ENCODE measurements at places on chromosomes 6 and 20.
A peak's percentile ranks its signal among the peaks of the same experiment; 100 is the strongest.

DNA sequence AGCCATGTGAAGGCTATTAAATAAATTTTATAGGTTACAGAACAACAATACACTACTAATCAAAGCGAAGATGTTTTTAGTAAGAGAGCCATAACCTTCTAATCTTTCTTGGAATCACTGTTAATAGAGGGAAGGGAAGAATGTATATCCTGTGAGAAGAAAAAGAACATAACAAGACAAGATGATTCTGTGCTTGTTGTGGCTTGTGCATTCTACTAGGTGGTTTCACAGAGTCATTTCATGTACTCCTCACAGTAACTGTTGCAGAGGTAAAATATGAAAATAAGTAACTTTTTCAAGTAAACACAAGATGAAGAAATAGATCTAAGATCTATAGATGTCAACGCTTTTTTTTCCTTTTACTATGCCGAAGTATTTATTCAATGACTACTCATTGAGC lies 116.9 kb upstream of the FAM83B start:
- no peak for DNase-seq

GRCh38 chr6:63634630-63635029 lies 972 bp upstream of the PHF3 start:
- no peak for DNase-seq

DNA sequence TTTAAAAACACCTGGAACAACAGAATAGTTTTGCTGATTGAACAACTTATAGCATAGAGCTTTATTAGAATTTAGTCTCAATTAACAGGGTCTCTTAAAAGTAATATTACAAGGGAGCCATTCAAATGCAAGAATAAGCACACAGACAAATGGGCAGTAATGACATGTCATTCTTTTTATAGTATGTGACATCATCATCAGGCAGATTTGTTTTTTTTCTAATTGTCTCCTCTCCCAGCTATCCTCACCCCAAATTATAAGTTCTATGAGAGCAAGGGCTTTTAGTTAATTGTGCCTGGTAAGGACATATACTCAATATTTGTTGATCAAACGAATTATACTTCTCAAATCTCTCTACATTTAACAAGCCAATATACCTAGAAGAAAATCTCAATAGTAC lies 11.0 kb downstream of the PGM3 start:
- no peak for DNase-seq

DNA sequence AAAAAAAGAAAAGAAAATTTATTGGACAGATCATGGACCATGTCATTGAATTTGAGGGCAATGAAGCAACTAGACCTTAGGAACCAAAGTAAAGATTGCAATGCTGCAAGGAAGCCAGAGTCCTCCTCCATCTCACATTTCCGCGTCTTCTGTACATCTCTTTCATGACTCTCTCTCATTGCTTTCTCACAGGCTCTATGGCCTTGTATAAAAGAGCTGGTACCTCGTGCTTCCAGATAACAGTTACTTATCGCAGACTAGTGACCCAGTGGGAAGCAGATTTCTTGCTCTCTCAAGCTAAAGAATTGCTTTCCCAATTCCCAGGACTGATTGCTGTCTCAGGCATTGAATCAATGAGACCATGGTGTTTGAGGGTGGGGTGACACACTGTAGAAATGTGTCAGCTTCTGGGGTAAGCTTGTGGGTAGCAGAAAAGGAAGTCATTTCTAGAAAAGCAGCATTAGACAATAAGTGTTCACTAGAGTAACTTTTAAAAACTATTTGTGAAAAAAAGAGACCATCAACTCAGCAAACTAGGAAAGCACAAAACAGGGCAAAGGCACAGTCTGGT lies 635.3 kb downstream of the UTRN start:
- DNase-seq: no peak

GRCh38 chr6:155014670-155015300 lies 19.7 kb downstream of the TIAM2 start:
- DNase-seq: no peak

- no peak for DNase-seq
These were observed 115.2 kb upstream of the GLP1R start for GRCh38 chr6:38933426-38933825.

DNA sequence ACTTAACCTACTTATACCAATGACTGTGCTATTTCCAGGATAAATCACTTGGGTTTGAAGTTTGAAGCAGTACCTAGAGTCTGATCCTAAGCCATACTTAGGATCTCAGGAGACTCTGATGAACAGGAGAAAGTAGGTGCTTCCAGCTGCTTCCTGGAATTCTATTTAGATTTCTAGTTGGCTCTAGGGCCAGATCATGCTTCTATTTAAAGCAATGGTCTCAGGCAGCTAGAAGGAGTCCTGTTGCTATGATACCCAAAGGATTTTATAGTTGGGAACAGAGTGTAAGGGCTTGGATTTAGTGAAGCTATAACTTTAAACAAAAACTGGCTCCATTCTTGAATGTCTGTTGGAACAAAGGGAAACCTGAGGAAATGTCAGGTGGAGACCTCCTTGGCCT lies 52.4 kb upstream of the TINAG start:
- DNase-seq: no peak

DNA sequence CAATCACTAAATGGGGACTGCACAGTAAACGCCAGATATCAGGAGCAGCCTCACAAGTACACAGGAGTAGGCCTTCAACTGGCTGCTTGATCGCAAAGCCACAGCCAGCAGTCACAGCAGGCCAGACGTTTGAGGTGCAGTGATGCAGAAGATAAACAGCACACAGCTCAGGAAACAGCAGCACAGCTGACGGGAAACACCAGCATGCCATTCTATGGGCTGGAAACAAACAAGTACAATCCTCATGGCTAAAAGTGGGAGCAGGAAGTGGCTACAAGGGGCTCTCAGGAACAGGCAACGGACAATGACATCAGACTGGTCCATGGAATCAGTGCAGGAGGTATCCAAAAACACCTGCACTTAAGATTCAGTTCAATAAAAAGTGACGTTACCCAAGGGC lies 111.0 kb downstream of the DTNBP1 start:
- DNase-seq: no peak

GRCh38 chr6:46776070-46776712 lies 17.0 kb upstream of the MEP1A start:
- no peak for DNase-seq

- DNase-seq: no peak
These were observed 14.0 kb downstream of the COL9A3 start for GRCh38 chr20:62830821-62831220.

DNA sequence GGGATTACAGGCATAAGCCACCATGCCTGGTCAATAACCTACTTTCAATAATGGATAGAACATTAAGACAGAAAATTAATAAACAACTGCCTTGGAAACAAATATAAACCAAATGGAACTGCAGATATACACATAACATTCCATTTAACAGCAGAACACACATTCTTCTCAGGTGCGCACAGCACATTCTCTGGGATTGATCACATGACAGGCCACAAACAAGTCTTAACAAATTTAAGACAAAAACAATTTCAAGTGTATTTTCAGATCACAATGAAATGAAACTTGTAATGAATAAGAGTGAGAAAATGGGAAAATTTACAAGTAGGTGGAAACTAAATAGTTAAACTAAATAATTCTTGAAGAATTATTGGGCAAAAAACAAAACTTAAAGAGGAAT lies 167.9 kb downstream of the TBX18 start:
- no peak for DNase-seq

- DNase-seq: no peak
These were observed 3.6 kb downstream of the CPNE1 start for GRCh38 chr20:35661053-35661452.

DNA sequence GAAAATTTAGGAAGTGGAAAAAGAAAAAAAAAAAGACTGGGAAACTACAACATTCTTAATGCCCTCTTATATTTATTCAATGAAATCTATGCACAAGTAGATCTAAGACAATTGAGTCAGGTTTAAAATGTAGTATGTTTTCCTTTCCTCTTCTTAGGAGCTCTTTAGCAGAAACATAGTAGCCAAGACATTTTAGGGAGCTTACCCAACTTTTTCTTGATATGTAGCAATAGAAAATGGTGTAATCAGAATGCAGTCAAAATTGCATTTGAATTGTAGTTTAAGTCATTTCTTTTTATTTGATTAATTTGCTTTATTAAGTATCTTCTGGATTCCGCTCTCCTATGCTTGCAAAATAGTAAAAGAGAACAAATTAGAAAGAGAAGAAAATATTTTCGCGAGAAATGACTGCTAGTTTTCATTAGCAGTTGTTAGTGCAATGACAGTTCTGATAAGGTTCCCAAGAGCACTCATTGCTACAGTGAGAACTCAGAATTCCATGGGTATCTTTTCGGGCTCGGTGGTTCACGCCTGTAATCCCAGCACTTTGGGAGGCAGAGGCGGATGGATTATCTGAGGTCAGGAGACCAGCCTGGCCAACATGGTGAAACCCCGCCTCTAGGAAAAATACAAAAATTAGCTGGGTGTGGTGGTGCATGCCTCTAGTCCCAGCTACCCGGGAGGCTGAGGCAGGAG lies 52.2 kb downstream of the JARID2 start:
- DNase-seq: no peak

DNA sequence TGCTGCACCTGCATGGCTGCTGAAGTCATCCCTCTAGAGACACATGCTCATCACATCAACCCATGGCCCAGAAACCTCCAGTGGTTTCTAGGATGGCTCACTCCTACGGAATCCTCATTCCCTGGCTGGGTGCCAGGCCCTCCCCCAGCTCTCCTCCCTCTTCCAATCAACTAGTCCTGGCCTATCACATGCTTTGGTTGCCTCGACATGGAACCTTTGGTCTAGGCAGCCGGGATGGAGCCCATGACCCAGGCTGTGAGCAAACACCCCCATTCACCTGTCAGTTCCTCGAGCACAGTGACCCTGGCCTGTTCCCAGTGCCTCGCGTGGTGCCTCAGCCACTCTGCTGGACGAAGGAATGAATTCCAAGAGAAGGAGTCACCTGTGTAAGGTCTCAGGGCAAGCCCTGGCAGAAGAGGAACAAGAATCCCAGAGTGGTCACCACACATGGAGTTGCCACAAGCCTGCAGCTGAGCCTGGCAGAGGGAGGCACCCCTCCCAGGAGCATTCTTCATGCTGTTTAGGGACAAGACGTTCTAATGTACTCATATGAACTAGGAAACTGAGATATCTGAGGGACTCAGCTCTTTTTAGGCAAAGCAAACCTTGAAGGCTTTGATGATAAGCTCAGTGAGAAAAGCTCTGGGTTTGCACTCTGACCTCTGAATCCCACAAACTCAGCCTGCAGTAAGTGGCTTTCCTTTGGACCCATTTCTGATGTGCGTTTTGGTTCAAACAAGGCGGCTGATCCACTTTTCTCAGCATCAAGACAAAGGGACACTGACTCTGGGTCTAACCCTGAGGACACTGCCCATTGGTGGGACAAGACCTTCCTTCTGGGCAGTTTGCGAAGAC lies 40.2 kb downstream of the PPP1R3G start:
- no peak for DNase-seq

DNA sequence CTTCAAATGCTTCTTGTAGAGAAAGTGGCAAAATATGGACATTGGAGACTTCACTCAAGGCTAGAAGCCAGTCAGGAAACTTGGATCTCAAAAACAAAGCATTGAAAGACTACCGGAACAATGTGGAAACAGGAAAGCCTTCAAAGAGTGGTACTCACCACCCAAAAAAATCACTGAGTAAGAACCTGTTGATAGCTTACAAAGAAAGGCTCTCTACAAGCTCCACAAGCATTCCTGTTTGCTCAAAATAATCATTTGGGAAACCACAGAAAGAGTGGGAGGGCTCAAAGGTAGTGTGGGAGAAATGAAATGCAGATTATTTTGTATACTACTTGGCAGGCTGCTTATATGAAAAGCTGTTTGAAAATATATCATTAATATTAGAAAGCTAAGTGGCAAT lies 9.5 kb upstream of the DST start:
- DNase-seq: no peak

DNA sequence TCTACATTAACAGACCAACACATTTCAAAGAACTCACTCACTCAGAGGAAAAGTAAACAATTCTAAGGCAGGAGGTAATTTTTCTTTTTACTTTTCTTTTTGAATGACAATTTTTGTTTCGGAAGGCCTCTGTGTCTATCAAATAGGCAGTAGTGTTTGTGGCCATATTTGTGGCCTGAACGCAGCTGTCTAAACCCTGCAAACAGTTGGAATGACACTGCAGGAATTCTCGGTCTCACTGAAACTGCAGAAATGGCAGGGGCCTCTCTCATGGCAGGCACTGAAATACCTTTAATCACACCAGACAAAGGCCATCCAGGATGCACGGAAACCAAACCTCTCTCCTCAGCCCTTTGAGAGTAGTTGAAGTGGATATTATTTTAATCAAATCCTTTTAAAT lies 30.4 kb downstream of the FYN start:
- DNase-seq: no peak

- no peak for DNase-seq
These were observed 2.0 kb downstream of the MUC21 start for GRCh38 chr6:30985490-30985889.

DNA sequence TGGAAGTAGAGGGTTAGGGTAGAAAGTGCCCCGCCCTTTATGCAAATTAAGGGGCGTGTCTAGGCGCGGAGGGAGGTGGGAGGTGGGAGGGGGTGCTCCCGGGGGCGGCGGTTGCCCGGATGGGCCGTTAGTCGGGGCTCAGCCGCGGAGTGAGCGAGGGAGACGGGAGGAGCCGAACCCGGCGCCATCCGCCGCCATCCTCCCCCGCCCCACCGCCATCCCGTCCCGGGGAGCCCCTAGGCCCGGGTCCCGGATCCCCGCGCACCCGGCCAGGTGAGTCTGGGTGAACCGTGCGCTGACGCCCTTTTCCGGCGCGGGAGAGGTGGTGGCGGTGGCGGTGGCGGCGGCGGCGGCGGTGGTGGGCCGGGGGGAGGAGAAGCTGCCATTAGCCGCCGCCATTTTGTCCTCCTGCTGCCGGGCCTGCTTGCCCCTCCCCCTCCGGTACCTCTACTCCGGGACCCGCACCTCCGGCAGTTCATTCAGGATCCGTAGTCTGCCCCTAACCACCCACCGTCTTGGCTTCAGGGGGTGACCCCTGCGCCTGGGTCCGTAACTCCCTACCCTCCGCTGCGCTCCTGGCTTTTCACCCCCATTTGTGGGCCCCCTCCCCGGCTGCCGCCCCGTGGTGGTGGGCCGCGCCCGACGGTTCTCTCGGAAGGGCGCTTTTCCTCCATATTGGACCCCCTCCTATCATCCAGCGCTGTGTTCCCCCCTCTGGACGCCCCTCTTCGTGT lies at the start of gene PRRC2A:
PRRC2A (plus strand) TSS at position 130 of the 734 bp plus-strand sequence. CDS start 2,075 bp downstream, outside the sequence.
- DNase-seq: peak; percentile 95

- no peak for DNase-seq
These were observed 21.9 kb upstream of the EPB41L2 start for GRCh38 chr6:131084982-131085381.
